RPMI7951 (cell line): ENCODE measurements at places on chromosomes 3 and 15. TPM values are rescaled to one million over a fixed set of nuclear protein-coding genes. Genes with fewer than 3 reads are reported as not detected.

GRCh38 chr3:107858876-107859275 lies 232.0 kb downstream of the CD47 start:
- DNase-seq, result no peak

- no peak for DNase-seq
Measured at GRCh38 chr3:160618363-160618762, 53.0 kb upstream of the KPNA4 start.

Gene ELP6
- total RNA-seq, result 40.4 and 46.2 TPM in 2 replicates

- no peak for DNase-seq
Measured at GRCh38 chr3:107769882-107770281, 247.1 kb downstream of the BBX start.

- no peak for DNase-seq
Measured at GRCh38 chr15:100769975-100770340, 109.7 kb upstream of the ALDH1A3 start.

GRCh38 chr3:50338965-50339364 lies 1.7 kb downstream of the RASSF1 start:
- DNase-seq, result no peak

GRCh38 chr3:46407970-46408369 lies 911 bp downstream of the CCRL2 start:
- no peak for DNase-seq

DNA sequence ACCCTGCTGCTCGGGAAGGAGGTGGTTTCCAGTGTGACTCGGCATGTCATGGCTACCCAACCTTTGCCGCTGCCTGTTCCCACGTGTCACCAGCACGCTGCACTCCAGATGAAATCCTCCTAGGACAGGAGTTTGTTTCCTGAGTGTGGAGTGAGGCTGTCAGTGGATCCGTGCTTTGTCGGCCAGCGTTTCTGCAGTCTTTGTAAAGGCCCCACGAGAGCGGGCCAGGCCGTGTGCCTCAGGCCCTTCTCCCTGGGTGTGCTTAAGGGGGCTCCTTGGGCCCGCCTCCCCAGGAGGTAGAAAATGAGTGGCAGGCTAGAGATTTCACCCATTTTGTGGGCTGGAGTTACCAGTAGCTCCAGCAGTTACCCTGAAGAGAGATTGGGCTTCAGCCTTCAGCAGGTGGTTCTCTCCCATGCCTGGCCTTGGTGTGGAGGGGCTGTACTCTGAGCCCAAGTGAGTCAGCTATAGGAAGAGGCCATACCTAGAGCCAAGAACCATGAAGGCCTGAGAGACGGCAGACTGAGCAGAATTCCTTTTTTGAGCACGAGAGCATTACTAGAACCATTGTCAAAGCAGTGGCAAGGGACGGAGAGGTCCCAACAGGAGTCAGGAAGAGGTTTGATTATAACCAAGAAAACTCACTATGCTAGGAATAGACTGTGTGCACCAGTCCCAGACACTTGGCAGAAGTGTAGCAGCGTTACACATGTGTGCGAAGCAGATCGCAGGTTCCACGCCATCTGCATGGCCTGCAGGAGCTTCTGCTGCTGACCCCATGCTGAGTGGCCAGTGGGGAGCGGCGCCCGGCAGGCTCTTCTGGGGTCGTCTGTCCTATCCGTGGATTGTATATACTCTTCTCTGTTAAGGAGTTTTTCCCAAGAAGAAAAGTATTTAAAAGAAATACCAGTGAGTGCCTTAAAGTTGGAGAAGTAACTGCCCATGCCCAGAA lies 14.5 kb downstream of the MAP6D1 start:
- DNase-seq, result no peak

Gene PRTG
- 3.8 and 13.3 TPM in 2 replicates for total RNA-seq

DNA sequence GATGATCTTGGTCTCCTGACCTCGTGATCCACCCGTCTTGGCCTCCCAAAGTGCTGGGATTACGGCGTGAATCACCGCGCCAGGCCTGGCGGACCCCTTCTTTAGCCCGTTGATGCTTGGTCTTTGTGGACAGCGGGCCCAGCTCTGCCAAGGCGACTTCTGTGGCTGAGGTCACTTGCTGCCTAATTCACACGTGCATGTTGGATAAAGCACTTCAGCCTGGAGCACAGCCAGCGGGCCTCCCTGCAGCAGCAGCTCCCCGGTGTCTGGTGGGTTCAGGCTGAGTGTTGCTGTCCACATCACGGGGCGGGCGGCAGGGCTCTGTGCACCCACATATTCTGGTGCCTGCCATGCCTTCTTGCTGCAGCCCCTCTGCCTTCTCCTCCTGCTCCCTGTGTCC lies 88.4 kb downstream of the DGKG start:
- no peak for DNase-seq

GRCh38 chr3:6962801-6963200 lies 101.9 kb downstream of the GRM7 start:
- no peak for DNase-seq

GRCh38 chr3:133578548-133579191 lies 5.2 kb downstream of the CDV3 start:
- peak; percentile 51 for DNase-seq

Gene SENP8
- total RNA-seq, result 2.6 and 3.3 TPM in 2 replicates

DNA sequence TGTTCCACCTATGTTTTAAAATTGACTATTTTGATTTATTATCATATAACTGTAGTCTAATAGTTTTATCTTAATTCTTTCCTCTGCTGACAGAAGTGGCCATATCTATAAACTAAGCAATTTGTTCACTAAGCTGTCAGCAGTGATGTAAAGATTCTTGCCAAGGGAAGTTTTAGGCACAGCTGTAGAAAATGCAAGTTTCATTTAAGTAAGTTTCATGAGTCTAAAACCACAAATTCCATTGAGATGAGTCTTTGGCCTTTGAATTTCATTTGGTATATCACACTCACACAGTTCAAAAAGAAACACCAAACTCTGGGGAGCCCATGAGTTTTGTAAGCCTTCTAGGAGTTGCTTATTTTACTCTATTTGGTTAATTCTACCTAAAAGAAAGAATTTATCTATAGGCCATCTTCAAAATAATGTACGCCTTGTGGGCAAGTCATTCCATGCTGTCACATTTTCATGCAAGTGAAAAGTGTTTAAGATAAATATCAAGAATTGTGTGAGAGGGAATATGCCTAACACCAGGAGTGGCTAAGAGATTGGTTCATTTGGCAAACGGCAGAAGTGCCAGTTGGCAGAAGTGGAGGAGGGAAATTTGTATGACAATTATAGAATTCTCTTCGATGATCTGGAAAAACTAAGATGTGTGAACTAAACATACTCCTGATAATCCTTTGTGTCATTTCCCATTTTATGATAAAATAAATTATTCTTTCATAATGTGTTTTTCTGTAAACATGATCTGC lies 292.9 kb downstream of the ZIC4 start:
- DNase-seq, result peak; percentile 92

DNA sequence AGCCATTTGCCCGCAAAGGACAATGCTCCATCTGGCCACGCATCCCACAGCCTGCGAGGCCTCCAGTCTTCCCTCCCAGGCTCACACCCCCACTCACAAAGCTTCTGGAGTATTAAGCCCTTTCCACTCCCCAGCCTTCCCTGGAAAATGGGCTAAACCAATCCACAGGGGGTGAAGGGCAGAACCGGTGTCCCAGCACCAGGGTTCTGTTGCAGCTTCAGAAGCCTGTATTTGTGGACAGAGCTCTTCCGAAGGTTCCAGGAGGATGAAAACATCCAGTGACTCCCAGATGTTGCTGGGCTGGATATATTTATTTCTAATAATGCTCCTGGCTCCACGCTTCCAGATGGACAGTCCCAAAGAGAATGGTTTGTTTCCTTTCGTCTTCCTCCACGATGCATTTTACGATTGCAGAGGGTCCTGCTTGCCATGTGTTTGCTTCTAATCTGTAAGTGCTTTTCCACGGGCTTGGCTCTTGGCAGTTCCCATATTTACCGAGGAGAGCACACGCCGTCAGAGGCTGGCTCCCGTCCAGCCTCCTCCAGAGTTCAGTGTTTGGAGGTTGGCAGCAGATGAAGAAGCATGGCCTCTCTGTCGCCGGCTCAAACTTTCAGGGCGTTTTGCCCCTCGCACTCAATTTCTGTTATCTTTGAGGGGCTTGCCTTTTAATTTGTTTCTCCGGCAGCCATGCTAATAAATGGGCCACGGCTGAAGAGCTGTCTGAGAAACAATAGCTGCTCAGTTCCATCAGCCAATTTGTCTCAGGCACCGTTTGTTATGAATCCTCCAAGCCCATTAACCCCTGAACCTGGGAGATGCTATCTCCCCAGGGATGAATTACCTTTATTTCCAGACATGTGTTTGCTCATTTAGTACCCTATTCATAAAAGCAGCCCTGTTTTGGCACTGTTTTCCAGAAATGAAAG lies 367.9 kb upstream of the PROK2 start:
- peak; percentile 88 for DNase-seq

DNA sequence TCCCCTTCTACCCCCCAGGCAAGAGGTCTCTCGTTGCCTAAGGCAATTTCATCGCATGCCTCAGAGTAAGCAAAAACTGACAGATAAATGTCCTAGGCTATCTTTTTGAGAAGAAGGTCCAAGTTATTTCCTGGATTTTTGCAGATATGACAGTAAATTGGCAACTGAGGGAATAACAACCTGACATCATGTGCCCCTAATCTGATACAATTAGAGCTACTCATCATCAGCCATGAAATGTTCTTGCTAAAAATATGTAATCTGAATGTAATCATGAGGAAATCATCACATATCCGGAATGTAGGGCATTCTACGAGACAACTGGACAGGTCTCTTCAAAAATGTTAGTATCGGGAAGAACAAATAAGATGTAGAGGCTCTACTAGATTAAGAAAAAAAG lies 44.1 kb downstream of the TNIK start:
- no peak for DNase-seq

Gene RHOV
- 0.12 and 0.20 TPM in 2 replicates for total RNA-seq

GRCh38 chr3:78455166-78455565 lies 1312.6 kb downstream of the ROBO1 start:
- DNase-seq, result no peak

Gene CTXN2
- not detected in 2 replicates for total RNA-seq

- no peak for DNase-seq
Measured at GRCh38 chr3:53303549-53303948, 43.8 kb downstream of the DCP1A start.

DNA sequence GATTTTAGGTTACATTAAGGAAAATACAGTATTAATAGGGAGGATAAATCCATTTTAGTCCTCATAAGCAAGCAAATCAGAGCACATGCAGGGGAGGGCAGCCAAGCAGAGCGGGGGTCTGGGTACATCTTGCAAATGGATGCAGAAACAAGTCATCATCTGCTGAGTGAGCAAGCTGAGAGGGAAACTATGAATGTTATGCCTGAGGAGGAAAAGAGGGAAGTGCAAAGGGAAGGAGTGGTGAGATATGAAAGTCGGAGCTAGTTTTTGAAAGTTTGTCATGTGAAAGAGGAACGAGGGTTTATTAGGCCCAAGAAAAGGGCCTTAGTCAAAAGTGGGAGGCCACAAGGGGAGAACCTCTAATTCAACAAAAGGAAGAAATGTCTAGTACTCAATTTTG lies 15.4 kb downstream of the PTX3 start:
- DNase-seq, result no peak

Gene METTL6
- total RNA-seq, result 43.3 and 48.1 TPM in 2 replicates

- no peak for DNase-seq
Measured at GRCh38 chr3:20055020-20055775, 15.0 kb downstream of the KAT2B start.

GRCh38 chr15:77032647-77033416 lies 37.9 kb downstream of the PSTPIP1 start:
- DNase-seq, result no peak

GRCh38 chr3:170155604-170156003 lies 25.9 kb downstream of the PHC3 start:
- no peak for DNase-seq

- no peak for DNase-seq
Measured at GRCh38 chr3:160159341-160159740, 65.9 kb upstream of the C3orf80 start.

Gene TSPAN3
- total RNA-seq, result 248 and 261 TPM in 2 replicates

Gene CIDEC
- not detected in 2 replicates for total RNA-seq

- DNase-seq, result no peak
Measured at GRCh38 chr3:85790445-85791030, 831.7 kb downstream of the CADM2 start.

GRCh38 chr3:65946438-65946837 lies 92.3 kb downstream of the MAGI1 start:
- DNase-seq, result peak; percentile 52

Gene ST8SIA2
- total RNA-seq, result 15.1 and 20.4 TPM in 2 replicates

Gene CPB1
- total RNA-seq, result not detected in 2 replicates

GRCh38 chr3:154952553-154952952 lies 127.6 kb upstream of the MME start:
- DNase-seq, result no peak

Gene ERICH6
- not detected in 2 replicates for total RNA-seq

Gene CLRN1
- total RNA-seq, result not detected in 2 replicates

DNA sequence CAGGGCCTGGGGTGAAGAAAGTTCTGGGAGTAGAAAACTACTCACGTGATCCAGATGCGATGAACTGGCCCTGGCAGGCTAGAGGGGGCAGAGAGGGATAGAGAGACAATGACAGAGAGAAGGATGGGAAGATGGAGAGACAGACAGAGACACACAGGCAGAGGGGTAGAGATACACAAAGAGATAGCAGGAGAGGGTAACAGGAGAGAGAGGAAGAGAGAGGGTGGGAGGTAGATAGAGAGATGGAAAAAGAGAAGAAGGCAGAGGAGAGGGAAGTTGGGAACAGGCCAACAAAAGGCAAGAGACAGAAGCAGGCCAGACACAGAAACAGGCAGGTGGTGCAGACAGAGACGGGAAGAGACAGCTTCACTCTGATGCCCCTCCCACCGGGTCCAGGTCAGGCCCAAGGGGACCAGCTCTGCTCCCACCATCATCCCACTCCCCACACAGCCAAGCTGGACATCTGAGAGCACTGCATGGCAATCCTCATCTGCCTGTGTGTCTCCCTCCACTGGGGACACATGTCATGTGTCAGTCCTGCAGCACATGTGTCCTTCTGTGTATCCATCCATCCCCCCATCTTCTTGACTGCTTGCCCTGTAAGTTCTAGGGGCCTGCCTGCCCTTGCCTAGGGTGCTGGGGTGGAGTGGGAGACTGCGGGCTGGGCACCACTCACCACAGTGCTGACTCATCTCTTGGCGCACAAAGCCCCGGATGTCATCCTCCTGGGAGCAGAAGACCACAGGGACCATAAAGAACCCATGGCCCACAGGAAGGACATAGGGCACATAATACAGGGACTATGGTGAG lies 2.2 kb upstream of the UCN2 start:
- DNase-seq, result peak; percentile 95

Gene MESP2
- total RNA-seq, result 1.8 and 2.6 TPM in 2 replicates

DNA sequence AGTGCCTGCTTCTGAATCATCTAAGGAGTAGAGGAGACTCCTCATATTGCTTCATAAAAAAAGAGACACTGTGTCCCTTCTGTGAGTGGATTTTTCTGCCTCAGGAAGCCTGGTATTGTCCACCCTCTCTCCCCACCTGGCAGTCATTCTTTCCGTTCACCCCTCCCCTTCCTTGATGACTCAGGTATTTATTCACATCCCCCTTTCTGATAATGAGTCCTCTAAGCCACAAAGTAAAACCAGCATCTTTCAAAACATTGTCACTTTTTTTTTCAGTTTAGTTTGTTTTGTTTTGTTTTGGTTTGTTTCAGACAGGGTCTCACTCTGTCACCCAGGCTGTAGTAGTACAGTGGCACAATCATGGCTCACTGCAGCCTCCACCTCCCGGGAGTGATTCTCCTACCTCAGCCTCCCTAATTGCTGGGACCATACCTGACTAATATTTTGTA lies 65.2 kb upstream of the UBE2E1 start:
- peak; percentile 60 for DNase-seq

Gene TLR9
- total RNA-seq, result not detected in 2 replicates

GRCh38 chr3:188949996-188950395 lies 221.8 kb upstream of the TPRG1 start:
- DNase-seq, result no peak
